ENCODE measurements at places on chromosomes 3 and 15.

DNA sequence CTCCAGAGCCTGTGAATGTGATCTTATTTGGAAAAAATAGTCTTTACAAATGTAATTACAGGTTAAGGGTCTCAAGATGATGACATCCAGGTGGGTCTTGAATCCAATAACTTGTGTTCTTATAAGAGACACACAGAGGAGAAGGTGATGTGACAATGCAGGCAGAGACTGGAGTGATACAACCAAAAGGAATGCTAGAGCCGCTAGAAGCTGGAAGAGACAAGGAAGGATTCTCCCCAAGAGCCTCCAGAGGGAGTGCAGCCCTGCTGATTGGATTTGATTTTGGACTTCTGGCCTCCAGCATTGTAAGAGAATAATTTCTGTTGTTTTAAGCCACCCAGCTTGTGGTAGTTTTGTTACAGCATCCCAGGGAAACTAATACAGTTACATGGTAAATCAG is 9.7 kb downstream of the MYH15 start:
- DNase-seq: no peak

DNA sequence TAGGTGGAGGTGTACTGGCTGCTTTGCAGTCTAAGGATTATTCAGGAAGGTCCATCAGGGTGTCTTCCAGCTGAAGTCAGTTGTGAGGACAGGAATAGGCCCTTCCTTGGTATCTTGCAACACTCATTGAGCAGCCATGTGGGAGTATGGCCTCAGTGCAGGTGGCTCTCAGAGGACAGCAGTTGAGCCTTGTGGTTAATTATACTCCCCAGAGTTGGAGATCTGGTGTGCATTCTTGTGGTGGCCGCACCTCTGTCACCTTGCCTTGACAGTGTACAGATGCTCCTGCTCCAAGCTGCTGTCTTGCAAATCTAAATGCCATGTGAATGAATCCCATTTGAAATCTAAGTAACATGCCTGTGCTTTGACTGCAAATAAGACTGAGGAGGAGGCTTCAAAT is 339.9 kb upstream of the BCHE start:
- no peak for DNase-seq

- DNase-seq: peak; percentile 52
These were observed 61.8 kb downstream of the SLC12A8 start for GRCh38 chr3:125150525-125151441.

DNA sequence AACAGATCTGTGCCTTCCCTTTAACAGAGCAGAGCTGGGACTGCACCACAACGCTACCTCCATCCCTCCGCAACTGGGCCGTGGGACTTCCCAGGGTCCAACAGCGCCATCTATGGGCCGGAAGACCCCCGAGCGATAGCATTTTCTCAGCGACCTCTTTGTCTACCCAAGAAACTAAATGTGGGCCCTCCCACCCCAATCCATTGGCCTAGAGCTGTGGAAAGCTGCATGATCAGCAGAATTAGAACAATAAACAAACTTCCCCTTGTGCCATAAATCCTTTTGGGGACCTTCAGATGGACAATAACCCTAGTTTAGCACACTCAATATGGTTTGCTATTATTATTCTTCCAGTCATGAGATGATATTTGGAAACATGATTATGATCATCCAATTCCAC is 74.8 kb upstream of the NTRK3 start:
- peak; percentile 0 for DNase-seq

DNA sequence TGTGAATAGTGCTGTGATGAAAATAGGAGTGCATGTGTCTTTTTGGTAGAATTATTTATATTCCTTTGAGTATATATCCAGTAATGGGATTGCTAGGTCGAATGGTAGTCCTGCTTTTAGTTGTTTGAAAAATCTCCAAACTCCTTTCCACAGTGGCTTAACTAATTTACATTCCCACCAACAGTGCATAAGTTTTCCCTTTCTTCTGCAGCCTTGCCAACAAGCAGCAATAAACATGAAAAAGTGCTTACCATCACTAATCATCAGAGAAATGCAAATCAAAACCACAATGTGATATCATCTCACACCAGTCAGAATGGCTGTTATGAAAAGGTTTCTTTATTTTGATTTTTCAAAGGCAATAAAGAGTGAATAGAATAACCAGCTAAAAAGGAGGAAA is 1105.9 kb downstream of the NAALADL2 start:
- DNase-seq: no peak

DNA sequence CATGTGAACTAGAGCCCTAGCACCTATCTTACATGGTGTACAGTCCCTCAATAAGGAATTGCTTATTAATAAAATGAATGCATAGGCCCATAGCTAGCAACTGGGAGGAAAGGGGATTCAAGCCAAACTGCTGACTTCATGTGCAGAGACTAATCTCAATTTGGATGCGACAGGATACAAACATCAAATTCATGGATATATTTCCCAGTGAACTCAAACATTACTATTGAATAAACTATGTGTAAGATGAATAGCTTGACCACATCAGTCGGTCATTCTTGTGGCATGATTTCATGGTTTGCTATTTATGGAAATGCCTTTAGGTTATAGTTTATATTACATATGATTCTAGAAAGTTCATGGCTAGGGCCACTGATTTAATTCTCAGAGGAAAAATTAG is 268.6 kb upstream of the SLITRK3 start:
- no peak for DNase-seq

DNA sequence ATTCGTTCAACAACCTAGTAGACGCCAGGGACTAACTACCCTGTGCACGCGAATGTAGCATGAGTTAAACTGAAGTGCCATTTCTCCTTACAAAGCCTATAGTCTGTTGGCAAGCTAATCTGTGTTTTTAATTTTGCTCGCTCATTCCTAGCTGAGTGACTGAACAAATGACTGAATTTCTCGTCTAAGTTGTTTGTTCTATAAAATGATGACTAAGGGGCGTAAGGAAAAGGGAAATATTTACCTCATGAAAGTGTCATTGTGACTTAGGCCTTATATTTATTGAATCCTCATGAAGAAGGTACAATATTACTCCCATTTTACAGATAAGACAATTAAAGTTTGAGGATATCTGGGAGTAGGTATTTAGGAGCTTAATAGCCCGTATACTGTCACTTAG is 818.3 kb upstream of the ALCAM start:
- no peak for DNase-seq

- DNase-seq: no peak
These were observed 96.9 kb upstream of the WNT5A start for GRCh38 chr3:55584030-55584429.

DNA sequence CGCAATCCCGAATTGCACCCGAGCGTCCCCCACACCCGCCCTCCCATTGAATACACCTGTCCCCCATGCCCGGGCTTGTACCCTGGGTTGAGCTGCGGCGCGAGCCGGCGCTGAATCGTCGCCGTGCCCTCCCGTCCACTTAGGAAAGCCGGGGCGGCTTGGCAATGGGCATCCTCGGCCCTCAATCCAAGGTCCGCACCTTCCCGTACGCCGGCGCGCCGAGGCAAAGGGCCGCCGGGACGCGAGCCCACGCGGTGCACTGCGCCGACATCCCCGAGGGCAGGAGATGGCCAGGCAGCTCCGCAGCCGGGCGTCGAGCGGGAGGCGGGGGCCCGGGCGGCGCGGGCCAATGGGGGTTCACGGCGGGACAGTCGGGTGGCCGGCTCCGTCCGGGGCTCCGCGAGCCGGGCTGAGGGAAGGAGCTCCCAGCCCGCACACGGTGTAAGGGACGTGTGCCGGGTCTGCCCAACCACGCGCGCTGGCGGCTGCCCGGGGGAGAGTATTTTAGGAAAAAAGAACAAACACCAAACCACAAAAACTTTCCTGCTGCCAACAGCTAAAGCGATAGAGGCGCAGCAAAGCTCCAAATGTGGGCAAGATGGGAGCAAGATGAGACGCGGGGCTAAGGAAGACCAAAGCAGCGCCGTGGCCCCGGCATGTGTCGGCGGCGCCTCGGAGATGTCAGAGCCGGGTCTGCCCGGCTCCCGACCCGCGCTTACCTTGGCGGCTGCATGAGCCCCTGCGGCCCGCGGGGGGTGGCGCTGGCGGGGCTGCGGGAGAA is 621 bp downstream of the RGMA start:
- DNase-seq: no peak

- no peak for DNase-seq
These were observed 62.8 kb downstream of the FMN1 start for GRCh38 chr15:33131552-33132232.

- DNase-seq: no peak
These were observed 8.4 kb downstream of the SOX2 start for GRCh38 chr3:181719991-181720680.

DNA sequence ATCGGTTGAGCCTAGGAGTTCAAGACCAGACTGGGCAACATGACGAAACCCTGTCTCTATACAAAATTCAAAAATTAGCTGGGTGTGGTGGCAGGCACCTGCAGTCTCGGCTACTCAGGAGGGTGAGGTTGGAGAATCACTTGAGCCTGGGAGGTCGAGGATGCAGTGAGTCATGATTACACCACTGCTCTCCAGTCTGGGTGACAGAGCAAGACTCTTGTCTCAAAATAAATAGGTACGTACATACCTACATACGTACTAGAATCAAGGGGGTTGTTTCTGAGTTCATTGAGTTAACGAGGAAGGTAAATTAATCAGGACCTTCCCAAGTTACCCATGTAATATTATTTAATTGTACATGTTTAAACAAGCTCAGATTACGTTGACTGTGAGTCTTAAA is 97.5 kb downstream of the CHL1 start:
- no peak for DNase-seq

GRCh38 chr3:3782457-3782856 is 16.8 kb upstream of the LRRN1 start:
- no peak for DNase-seq

- no peak for DNase-seq
These were observed 92.1 kb downstream of the XRN1 start for GRCh38 chr3:142355692-142356091.

DNA sequence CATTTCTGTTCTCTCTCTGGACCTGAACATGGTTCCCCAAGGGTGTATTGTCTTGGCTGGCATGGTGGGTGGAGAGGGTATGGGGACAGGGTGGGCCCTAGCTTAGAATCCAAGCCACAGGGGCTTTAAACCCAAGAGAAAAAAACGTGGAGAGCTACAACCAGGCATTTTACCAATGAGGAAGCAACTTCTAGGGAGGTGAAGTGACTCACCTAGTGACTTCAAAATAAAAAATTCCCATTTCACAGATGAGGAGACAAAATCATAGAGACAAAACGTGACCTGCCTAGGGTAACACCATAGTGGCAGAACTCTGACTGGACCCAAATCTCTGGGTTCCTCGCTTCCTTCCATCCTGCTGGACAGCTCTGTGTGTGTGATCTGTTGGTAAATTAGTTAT is 216.8 kb downstream of the RPLP1 start:
- DNase-seq: no peak

DNA sequence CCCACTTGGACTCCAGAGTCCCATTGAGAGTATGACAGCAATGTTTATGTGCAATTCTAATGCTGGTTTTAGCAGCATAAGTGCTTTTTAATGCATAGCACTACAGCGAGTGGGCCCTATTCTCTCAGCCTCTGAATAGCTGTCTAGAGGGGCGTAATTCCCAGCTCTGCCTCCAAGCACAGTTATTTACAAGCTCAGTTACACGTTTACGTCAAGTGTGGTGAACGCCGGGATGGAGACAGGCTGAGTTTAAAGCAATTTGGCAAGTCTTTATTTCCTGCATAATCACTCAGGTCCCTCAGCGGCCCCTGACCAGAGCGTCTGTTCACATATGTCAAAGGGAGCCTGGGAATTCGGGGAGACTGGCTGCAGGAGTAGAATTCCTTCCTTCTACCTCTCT is 43.9 kb downstream of the SOX14 start:
- no peak for DNase-seq

- DNase-seq: no peak
These were observed 6.4 kb downstream of the TEX9 start for GRCh38 chr15:56371495-56372147.

- no peak for DNase-seq
These were observed 45.3 kb downstream of the ATP13A5 start for GRCh38 chr3:193333229-193333628.

DNA sequence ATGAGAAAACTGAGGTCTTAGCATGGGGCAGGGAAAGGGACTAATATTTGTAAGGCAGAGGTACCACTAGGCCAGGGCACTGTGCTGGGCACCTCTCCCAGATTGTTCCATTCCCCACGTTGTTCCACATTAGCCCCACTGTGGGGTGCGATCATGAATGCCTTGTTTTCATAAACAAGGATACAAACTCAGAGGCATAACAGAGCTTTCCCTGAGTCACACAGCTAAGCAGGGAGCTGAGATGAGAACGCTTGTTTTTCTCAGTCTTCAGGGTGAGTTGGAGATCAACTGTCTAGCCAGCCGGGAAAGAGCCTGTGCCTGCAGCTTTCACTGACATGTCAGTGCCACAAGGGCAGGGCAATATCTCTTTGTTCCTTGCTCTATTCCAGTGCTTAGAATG is 47.9 kb upstream of the ITGA11 start:
- DNase-seq: no peak

GRCh38 chr3:46360907-46361306 is 7.0 kb downstream of the CCR2 start:
- no peak for DNase-seq

DNA sequence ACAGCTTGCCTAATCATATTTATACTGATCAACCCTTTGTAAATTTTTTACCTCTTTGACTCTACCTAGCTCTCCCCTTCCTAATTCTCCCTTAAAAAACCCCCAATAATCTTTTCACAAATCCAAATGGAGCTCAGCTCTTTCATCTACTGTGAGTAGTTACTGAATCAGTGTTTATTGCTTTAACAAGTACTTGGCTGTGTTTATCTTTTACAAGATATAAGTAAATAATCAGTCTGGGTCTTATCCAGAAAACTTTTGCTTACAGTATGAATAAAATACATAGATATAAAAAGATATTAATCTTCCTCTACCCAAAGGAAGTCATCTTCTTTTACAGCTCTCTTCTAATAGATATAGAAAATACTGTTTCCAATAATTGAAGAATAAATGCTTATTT is 366.4 kb downstream of the RAP2B start:
- DNase-seq: no peak

DNA sequence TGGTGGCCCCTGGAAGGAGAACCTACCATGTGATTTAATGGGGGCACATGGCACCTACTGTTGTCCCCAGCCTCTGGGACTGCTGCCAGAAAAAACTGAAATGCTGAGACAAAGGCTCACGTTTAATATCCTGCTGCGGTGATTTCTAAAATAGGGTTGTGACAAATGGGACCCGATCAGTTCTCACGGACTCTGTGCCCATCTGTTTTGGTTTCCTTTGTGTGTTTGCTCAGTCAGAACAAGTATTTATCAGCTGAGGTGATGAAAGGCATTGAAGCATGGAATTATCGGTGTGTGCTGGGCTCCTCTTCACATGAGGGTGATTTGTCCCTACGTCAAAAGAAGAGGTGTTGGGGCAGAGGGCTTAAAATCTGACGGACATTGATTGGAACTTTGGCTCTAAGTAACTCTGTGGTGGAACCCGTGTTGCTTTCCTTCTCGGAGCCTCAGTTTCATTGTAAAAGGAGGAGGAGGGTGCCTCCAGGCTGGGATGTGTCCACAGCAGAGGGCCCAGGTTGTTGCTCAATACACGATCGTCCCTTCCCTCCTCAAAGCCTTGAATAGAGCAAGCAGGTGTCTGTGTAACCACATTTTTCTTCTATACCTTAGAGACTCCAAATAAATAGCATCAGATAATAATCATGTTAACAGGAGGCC is 283.3 kb upstream of the RGMA start:
- no peak for DNase-seq

DNA sequence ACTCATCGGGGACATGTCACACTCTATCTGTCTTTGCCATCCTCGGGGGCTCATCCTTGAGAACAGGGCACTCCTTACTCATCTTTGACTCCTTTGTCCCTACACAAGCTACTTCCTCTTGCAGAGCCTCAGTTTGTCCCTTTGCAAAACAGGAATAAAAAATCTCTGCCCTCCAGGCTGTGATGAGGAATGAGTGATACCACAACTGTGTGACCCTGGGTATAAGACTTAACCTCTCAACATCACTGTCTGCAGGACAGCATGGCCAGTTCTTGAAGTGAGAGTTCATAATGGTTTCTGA is 48.5 kb downstream of the IQSEC1 start:
- DNase-seq: no peak
